ENCODE measurements at places on chromosomes 6 and 20. TPM values are rescaled to one million over a fixed set of nuclear protein-coding genes. Genes with fewer than 3 reads are reported as not detected.

SLC35D3 gene
- total RNA-seq = 0.19 TPM

- DNase-seq = no peak
These were observed 653 bp downstream of the NAA20 start for GRCh38 chr20:20017844-20018185.

DNA sequence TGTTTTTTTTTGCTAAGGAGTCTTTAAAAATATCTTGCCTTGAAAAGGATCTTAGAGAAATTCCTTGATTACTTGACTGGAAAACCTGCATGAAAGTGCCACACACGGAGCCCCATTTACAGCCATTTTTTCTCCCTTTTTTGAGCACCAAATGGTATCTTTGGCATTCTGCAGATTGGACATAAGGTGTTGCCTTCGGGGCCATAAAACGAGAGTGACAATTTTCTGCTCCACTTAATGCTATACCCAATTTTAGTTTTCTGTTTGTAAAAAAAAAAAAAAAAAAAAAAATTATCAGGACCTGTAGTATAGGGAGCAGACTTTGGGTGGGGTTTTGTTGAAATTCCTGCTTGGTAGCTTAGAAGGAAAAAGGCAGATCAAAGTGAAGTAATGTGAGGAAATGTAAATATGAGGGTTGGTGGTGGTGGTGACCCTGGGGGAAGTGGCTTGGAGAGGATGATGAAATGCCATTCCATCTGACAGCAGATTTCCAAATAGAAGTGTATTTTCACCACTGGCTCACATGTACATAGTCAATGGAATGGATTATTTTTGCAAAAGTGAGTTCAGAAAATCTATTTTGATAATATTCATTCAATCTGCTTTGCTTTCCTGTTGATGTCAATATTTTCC lies 212.1 kb upstream of the SOX4 start:
- no peak for DNase-seq

DNA sequence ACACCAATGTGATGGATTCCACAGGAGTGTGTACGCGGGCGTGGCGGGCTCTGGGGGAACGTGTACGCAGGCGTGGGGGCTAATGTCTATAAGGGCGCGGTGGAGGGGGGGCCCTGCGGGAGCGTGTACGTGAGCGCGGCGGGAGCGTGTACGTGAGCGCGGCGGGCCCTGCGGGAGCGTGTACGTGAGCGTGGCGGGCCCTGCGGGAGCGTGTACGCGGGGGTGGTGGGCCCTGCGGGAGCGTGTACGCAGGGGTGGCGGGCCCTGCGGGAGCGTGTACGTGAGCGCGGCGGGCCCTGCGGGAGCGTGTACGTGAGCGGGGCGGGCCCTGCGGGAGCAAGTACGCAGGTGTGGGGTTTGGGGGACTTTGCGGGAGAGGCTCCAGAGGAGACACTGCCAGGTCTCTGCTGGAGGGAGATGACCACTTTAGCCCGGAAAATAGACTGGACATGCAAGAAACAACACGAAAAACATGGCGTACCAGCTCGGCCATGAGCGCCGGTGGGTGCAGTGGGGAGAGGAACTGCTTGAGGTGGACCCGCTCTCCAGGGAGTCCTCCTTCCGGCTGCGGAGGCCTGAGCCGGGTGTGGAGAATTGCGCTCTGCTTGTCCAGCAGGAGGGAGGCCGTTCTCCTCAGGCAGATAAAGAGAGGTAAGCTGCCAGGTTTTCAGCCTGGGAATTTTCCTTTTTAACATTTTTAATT lies 27.8 kb upstream of the SMOC2 start:
- no peak for DNase-seq

- no peak for DNase-seq
These were observed 6.9 kb upstream of the PHACTR1 start for GRCh38 chr6:12709556-12710232.

DNA sequence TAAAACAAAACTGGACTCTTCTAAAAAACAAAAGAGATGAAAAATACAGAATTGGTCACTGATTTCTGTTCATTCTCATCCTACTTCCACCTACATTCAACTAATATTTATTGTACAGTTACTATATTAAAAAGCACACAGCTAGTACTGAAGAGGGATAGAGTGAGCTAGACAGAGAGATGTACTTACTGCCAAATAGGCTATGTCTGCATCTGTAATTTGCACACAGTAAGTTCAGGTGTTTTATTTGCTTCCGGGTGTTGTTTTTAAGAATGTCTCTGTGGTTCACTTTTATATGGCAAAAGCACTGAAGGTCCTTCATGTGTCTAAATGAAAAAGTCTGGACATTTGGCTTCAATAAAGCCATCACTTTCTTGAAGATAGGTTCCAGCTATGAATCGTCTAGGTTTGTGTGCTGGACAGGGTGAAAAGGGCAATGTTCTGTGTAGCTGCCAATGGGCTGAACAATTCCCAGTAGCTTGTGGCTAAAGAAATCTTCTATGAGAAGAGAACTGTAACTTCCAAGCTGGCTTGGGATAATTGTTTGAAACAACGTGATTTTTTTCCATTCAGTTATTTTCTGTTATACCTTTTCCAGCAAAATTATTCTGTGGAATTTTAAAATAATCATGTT lies 47.3 kb downstream of the EPB41L2 start:
- no peak for DNase-seq

DNA sequence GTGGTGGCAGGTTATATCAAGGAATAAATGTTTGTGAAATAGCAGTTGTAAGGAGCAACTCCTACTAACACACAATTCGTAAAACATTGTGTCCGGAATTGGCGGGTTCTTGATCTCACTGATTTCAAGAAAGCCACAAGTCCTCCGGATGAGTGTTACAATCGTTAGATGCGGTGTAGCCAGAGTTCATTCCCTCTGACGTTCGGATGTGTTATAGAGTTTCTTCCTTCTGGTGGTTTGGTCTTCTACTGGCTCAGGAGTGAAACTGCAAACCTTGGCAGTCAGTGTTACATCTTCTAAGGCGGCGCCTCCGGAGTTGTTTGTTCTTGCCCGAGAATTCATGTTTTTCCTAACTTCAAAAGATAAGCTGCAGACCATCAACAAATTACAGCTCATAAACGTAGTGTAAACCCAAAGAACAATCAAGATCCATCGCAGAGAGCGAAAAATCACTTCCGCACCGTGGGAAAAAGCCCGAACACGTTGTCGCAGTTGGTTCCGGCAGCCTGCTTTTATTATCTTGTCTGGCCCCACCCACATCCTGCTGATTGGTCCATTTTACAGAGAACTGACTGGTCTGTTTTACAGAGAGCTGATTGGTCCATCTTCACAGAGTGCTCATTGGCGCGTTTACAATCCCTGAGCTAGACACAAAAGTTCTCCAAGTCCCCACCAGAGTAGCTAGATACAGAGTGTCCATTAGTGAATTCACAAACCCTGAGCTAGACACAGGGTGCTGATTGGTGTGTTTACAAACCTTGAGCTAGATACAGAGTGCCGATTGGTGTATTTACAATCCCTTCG lies 58.2 kb downstream of the TRIM27 start:
- no peak for DNase-seq

DNA sequence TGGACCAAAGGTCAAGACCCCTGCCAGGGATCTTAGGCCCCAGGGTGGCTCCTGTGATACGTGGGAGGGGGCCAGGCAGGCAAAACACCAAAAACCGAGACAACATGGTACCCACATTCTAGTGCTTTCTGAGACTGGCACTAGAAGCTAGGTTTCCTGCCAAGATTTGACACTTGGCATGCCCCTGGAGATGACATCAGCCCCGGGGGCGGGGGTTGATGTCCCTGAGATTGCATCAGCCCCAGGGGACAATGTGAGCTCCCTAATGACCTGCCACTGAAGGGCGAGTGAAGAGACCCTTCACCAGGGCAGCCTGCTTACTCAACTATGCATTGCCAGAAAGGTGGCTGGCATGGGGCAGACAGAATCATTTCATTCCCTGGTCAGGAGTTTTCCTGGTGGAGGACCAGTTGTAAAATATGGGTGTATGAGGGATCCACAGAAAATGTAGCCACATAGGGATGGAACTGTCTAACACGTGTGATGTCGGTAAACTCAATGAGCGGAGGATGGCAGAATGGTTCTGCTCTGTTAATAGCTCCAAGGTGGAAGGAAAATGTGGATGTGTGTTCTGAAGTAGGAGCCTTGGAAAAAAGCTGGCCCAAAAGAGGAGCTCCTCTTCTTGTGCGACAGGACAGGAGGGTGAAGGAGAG lies 219.7 kb downstream of the UNC5CL start:
- DNase-seq = no peak

EYA2 gene
- 1.2 TPM for total RNA-seq

FGD2 gene
- 6.4 TPM for total RNA-seq

GRCh38 chr20:64083804-64084684 lies at the start of gene LKAAEAR1:
TSS of gene LKAAEAR1 (minus strand) at chr20:64084398. CDS start at chr20:64084219, 179 bp downstream.
- no peak for DNase-seq

DNA sequence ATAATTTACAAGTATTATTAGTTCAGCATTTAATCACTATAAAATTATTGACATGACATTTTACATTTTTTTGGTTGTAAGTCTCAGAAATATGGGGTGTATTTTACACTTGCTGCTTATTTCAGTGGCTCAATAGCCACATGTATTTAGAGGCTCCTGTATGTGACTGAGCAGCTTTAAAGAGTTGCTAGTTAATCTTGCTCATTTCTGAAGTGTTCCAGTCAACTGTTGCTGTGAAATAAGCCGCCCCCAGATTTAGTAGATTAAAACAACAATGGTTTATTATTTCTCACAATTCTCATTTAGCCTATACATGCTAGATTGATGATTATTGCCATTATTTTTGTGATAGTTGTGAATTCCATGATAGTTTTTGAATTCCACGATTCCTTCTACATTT lies 23.0 kb downstream of the CD109 start:
- DNase-seq = no peak

LKAAEAR1 gene
- not detected for total RNA-seq

DNA sequence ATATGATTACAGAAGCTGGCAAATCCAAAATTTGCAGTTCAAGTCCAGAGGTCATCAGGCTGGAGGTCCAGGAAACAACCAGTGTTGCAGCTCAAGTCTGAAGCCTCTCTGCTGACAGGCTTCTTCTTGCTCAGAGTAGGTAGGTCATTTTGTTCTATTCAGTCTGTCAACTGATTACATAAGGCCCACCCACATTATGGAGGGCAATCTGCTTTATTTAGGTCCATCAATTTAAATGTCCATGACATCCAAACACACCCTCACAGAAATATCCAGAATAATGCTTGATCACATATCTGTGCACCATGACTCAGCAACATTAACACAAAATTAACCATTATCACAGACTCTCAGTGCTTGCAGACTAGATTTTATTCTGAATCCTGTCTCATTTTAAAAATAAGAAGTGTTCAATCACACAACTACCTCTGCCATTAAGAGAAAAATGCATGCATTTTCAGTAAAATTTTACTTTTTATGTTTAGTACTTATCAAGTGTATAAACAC lies 759.2 kb upstream of the ADGRB3 start:
- no peak for DNase-seq

- DNase-seq = no peak
These were observed 122.2 kb downstream of the ANKRD60 start for GRCh38 chr20:58106143-58106750.

DNA sequence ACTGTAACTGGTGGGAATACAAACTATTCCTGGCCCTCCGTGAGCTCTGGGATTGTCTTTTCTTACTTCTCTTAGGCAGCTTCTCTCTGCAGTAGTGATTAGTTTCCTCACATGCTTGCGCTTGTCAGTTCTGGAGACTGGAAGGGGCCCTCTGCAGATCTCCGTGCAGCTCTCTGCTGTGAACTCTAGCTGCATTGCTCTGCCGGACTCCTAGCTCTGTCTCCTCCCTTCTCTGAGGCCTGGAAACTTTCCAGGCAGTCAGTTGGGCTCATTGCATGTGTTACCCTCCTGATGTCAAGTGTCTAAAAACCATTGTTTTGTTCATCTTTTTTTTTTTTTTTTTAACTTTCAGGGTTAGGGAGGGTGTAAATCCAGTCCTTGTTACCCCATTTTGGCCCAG lies 102.3 kb downstream of the CTNNBL1 start:
- DNase-seq = no peak

GRCh38 chr6:7261032-7261841 lies 51.8 kb downstream of the SSR1 start:
- DNase-seq = peak; percentile 86

- no peak for DNase-seq
These were observed 74.8 kb downstream of the GCNT2 start for GRCh38 chr6:10595731-10596664.

RAB23 gene
- 3.3 TPM for total RNA-seq

GNAS-AS1 gene
- total RNA-seq = 0.84 TPM

- DNase-seq = no peak
These were observed 138.8 kb downstream of the KHDRBS2 start for GRCh38 chr6:62146954-62147853.

DNA sequence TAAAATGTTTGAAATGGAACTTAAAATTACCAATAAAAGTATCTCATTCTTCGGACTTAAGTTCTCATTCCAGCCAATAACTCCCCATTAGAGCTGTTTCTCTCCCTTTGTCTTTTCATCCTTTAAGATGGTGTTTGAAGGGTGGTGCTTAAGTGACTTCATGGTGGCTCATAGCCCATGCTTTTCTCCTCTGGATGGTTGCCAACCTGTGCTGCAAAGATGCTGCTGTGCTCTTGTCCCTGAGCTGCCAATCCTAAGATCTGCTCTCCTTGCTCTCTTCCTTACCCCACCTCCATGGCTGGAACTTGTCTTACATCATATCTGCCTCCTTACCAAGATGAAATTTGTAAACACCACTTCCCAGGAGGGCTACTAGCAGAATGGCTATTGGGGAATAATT lies 31.6 kb upstream of the PNRC1 start:
- no peak for DNase-seq

- DNase-seq = no peak
These were observed 152.1 kb upstream of the RIN2 start for GRCh38 chr20:19605786-19606485.

C20orf144 gene
- 0.09 TPM for total RNA-seq

PLCB4 gene
- 0.56 TPM for total RNA-seq

DNA sequence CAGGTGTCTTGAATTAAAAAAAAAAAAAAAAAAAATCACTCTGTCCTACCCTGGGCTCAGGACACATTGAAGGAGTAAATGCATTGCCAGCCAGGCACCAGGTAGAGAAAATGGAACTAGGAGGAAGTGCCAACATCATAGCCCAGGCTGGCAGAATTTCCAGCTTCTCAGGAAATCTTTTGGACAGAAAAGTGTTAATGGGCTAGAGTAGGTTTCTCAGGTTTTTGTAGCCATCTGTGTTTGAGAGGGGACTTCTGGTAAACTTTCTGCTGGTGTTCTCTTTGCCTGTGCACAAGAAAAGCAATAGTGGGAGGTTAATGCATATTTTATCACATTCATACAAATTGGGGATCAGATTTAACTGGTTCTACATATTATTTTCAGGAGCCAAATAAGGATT lies 678.3 kb upstream of the NRSN1 start:
- no peak for DNase-seq

TNFRSF6B gene
- total RNA-seq = 1.5 TPM
